ENCODE measurements at places on chromosomes 3 and 15.

- DNase-seq: no peak
These were observed 42.1 kb downstream of the EEFSEC start for GRCh38 chr3:128195369-128195768.

DNA sequence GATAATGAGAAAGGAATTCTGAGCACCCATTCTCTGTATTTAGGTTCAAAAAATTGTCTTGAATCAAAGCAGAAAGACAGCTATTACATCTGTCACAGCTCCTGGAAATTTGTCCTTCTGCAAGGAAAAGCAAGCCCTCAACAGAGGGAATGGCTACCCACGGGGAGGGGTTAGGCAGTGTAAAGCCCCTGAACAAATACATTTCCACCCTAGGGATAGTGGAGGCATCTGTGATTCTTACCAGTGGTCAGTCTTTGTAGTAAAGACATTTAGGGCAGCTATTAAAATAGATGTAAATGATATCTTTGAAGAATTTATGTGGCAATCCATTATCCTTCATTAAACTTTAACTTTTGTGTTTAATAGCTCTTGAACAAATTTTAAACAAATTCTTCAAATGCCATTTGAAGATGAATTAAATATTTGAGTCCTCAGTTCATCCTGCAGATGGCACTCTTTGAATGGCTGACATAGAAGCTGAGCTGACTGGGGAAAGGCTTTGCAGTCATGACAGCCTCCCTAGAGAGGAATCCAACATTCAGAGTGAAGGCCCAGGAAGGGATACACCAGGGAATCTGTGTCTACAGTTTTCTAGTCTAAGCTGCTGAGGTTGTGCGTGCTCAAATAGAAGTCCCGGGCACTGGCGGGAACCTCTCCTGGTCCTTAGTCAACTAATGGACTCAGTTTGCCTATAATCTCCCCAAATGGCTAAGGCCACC is 359.7 kb upstream of the ROPN1 start:
- peak; percentile 81 for DNase-seq

DNA sequence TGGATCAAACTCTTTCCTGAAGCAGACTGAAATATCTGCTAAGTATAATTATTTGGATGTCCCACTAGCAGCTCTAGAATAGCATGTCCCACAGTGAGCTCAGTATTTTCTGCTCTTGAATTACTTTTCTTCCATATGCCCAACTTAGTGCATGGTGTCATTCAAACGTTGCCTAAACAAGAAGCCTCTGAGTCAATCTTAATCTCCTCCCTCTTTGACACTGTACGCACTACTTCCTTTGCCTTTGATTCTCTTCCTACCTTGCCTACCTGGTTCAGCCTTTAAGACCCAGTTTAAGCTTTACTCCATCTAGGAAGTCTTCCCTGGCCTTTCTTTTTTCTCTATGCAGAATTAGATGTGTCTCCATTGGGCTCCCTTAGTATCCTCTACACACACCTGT is 54.5 kb downstream of the SEC22A start:
- no peak for DNase-seq

- no peak for DNase-seq
These were observed 810 bp downstream of the PTPRG start for GRCh38 chr3:61562042-61562720.

- peak; percentile 72 for DNase-seq
These were observed 11.6 kb downstream of the XIRP1 start for GRCh38 chr3:39180546-39181346.

DNA sequence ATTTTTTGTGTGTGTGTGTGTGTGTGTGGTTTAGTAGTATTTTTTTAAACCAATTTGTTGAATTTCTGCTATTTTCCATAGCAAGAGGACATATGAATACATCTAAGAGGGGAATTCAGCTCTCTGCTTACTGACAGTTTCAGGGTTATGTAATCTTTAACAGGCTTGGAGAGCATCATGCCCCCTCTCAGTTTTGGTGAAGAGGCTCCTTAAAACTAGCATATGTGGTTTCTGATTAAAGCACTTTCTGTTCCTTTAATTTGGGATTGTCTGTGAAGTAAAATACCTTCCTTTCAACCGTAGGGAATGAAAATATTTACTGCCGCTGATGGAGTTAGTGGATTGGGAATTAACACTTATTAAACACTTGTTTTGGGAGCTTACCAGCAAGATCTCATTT is 19.4 kb upstream of the NFKBIZ start:
- no peak for DNase-seq

GRCh38 chr3:25214034-25214433 is 214.0 kb upstream of the RARB start:
- no peak for DNase-seq

- DNase-seq: no peak
These were observed 549 bp downstream of the C3orf18 start for GRCh38 chr3:50567011-50567385.

DNA sequence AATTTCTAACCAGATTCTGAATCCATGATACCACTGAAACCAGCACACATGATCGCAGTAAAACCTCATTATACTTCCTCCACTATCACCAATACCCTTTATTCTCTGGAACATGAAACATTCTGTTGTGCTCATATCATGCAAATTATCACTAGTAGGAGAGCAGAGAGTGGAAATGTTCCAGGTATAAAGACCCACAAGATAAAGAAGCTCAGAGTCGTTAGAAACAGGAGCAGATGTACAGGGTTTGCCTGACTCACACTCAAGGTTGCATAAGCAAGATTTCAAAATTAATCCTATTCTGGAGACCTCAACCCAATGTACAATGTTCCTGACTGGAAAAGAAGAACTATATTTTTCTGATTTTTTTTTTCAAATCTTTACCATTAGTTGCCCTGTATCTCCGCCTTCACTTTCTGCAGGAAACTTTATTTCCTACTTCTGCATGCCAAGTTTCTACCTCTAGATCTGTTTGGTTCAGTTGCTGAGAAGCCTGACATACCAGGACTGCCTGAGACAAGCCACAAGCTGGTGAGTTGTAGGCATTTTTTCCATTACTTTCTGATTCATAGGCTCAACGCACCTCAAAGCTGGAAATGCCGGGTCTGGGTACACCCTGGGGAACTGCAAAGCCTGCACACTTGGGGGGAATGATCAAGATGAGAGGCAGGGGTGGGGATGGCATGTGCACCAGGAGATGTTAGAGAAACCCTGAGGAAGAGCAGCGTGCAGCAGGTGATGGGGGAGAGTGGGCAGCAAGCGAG is at the start of gene CCR2:
Gene CCR2 (plus strand): TSS at position 465 of the 764 bp plus-strand sequence. CDS start 3,417 bp downstream, outside the sequence.
- no peak for DNase-seq

GRCh38 chr3:112013058-112013783 is 14.5 kb downstream of the TAGLN3 start:
- DNase-seq: no peak

DNA sequence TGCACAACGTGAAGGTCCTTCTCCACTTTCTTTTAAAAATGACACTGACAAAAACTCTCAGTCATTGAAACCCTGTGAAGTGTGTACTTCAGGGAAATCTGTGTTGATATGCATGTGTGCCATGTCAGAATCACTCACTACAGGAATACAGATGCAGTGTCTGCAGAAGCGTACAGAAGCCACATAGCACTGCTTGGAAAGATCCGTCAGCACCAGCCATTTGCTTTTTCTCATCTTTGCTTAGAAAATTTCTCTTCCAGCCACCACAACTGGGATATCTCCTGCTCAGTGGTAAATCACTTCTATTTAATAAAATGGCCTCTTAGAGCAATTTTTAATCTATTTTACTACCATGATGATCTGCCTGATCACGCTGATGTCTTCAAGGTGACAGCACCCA is 91.3 kb upstream of the ARHGEF26 start:
- DNase-seq: no peak

DNA sequence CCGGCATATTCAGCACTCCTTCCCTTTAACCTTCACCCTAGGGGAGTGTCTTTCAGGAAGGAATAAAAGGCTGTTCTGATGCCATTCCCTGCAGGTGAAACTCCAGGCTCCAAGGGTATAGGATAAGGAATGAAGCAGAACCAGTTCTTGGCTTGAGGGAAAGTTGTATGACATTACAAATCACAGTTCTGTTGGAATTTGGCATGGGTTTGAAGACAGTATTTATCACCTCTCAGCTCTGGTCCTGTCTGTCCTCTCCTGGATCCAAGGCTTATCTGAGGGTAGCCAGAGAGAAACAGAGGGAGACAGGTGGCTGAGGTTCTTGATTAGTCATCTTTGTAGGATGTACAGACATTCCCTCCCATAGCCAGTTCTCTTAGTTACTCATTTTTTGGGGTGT is 37.1 kb downstream of the RAB11A start:
- no peak for DNase-seq

DNA sequence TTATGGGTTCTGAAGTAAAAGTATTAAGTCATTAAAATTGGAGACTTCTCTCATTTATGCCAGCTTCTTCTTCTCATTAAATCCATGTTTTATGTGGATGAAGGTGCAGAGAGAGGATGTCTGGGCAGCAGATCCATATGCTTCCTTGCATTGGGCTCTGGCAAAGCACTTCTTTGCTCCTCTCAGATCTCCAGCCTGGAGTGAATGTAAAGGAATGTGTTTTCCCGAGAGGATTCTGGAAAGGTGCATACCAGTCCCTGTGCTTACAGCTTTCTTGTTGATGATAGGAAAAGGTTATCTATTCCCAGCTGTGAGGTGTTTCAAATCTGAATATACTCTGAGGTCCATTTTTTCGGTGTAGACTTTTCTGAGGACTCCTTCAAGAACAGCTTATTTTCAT is 79.9 kb upstream of the PEX5L start:
- DNase-seq: no peak

Data from NCI-H2081 treated with DMSO at 0.1 percent for 48 hours (cell line).